ENCODE measurements at places on chromosomes 2 and 18. TPM values are rescaled to one million over a fixed set of nuclear protein-coding genes. Genes with fewer than 3 reads are reported as not detected.

The UGT1A9 gene
- total RNA-seq: not detected

The G6PC2 gene
- total RNA-seq: not detected

The SRSF7 gene
- total RNA-seq: 93.9 TPM

The ARHGEF33 gene
- 0.43 TPM for total RNA-seq

The SPC25 gene
- 1.1 TPM for total RNA-seq

The EGR4 gene
- total RNA-seq: under 0.01 TPM

The EVX2 gene
- total RNA-seq: not detected

The SETBP1 gene
- total RNA-seq: 5.2 TPM

The KATNAL2 gene
- 3.8 TPM for total RNA-seq

The ERBB4 gene
- total RNA-seq: not detected

The DSG1 gene
- total RNA-seq: not detected

The PLEKHH2 gene
- 4.4 TPM for total RNA-seq

The PAX8 gene
- 0.43 TPM for total RNA-seq

The KCNE4 gene
- total RNA-seq: 8.5 TPM

The CRYGC gene
- not detected for total RNA-seq

The STARD6 gene
- 0.17 TPM for total RNA-seq

The POTEC gene
- total RNA-seq: not detected

The GKN1 gene
- not detected for total RNA-seq

The POTEI gene
- not detected for total RNA-seq

The KCNIP3 gene
- total RNA-seq: 1.6 TPM

The ACVR1C gene
- total RNA-seq: 0.43 TPM

The MTLN gene
- 54.7 TPM for total RNA-seq

The DIPK1C gene
- total RNA-seq: not detected

The POU3F3 gene
- not detected for total RNA-seq

The L3MBTL4 gene
- 0.16 TPM for total RNA-seq

The FAM117B gene
- total RNA-seq: 1.3 TPM

The LRRC30 gene
- total RNA-seq: not detected

The ALLC gene
- not detected for total RNA-seq

The VWA3B gene
- 0.16 TPM for total RNA-seq

The ATP6V1B1 gene
- total RNA-seq: 0.79 TPM

The NTSR2 gene
- not detected for total RNA-seq

The PTPRN gene
- total RNA-seq: 7.2 TPM

The WNT10A gene
- total RNA-seq: not detected

The CREG2 gene
- 0.26 TPM for total RNA-seq

The NCL gene
- 107 TPM for total RNA-seq

The COL4A4 gene
- total RNA-seq: 0.16 TPM

The FAHD2A gene
- total RNA-seq: 22.7 TPM

The UGT1A8 gene
- not detected for total RNA-seq

The VWC2L gene
- total RNA-seq: under 0.01 TPM

The ANKRD53 gene
- 1.7 TPM for total RNA-seq

All from bronchial smooth muscle cell (primary cell).